ENCODE measurements at places on chromosomes 6 and 20.

- no peak for DNase-seq
Measured at GRCh38 chr20:64139199-64140060, 24.8 kb upstream of the MYT1 start.

DNA sequence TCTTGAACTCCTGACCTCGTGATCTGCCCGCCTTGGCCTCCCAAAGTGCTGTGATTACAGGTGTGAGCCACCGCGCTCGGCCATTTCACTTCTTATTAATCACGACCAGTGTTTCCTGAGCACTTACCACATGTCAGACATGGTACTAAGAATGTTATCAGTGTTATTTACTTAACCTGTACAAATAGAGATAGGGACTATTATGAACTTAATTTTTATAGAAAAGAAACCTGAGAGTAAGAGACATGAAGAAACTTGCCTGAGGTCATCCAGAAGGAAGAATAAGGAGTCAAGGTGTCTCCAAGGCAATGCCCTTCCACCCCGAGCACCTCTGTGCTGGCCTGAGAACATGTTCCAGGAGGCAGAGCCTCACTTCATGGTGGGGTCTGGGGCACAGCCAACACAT, 29.3 kb upstream of the EZR start:
- no peak for DNase-seq

DNA sequence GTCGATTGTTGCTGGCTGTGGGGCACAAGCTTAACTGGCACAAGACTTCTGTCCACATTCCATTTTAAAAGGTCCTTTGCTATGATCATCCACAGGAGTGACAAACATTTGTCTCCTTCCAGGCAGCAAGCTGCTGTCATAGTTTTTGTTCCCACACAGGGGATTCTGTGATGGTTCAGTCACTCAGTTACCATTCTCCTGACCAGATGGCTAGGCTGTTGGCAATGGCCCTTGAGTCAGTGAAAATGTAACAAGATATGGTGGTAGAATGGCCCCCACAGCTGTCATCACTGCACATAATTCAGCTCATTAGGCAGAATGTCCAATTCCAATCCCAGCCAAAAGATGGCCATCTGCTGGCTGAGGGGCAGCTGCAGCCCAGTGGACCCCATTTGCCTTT, 13.7 kb downstream of the BPIFA1 start:
- no peak for DNase-seq

GRCh38 chr6:47446669-47447330, 30.8 kb upstream of the CD2AP start:
- no peak for DNase-seq

GRCh38 chr6:21348504-21349195, 244.9 kb upstream of the SOX4 start:
- peak; percentile 76 for DNase-seq

DNA sequence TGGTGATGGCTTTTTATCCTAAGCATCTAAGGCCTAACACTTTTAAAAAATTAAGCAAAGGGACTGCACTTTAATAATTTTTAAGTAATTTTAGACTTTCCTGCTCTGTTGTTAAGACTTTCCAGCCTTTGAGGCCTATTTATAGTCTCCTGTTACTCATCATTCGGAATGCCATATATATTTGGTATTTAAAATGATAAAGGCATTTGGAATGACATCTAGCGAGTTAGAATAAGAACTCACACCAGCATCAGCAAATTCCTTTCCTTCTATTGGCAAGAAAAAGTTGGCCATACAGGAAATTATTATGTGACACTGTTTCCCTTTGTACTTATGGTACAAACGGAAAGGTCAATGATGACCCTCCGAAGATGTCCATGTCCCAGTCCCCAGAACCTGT, 88.1 kb upstream of the STMND1 start:
- peak; percentile 69 for DNase-seq

- no peak for DNase-seq
Measured at GRCh38 chr6:35258858-35259193, 709 bp upstream of the ZNF76 start.

DNA sequence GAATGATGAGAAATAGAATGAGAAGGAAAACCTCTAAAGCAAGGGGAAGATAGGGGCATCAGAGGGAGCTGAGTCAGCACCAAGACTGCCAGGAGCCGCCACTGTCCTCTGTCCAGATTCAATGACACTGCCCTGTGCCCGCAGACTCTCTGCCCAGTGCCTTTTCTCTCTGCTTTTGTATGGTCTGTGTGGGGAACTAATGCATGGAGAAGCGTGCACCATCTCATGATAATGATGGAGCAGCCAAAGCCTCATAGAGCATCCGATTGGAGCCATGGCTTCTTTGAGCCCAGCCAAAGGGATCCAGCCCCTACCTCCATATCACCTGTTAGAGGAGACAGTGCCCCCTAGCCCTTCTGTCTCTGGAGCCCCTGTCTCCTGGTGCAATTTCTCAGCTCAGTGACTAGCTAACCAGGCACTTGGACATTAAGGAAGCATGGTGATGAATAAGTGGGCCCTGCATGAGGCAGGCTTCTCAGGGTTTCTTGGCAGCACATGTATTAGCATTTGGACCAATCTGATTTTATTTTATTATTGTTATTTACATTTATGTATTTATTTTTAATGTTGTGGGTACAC, 6.5 kb upstream of the PFDN4 start:
- no peak for DNase-seq

DNA sequence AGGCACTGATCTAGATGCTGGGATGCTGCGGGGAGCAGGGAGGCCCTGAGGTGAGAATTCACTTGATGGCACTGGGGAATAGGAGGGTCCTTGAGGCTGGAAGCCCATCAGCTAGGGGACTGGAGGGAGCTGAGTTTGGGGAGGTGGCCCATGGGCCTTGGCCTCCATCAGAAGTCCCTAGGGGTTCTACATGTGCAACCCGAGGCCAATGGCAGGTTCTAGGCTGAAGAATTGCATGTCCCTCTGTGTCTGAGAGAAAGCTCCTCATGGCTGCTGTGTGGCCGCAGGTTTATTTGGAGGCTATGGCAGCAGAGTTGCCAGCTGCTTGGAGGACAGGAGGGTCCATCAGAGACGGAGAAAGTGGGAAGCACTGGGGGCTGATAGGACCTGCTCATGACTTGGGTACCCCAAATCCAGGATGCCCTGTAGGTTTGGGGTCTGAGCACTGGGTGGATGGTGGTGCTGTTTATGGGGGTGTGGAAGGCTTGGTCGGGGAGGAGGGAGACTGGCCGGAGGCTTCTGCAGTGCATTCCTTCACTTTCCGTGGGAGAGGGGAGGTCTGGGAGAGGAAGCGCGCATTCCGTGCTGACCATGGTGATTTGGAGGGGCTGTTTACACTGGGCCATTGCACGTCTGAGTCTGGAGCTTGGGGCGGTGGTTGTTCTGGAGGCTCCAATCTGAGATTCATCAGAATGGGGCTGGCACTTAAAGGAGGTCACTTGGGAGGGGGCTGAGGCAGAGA, 24.8 kb upstream of the PHACTR3 start:
- DNase-seq: no peak

DNA sequence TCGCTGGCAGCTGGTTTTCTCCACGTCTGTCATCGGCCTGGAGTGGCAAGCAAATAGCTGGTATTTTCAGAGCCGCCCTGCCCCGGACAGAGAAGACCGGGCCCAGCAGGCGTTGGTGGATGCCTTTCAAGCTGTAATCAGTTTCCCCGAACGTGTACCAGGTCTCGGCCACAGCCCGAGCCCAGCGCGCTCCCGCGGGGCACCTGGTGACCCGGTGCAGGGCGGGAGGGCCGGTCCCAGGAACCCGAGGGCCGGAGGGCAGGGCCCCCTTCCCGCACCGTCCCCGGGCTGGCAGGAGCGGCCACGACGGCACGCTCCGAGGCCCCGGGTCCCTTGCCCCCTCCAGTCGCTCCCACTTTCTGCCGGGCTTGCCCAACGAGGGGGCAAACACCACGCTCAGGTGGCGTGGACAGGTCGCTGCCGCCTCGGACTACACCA, 348 bp upstream of the PYGB start:
- no peak for DNase-seq

DNA sequence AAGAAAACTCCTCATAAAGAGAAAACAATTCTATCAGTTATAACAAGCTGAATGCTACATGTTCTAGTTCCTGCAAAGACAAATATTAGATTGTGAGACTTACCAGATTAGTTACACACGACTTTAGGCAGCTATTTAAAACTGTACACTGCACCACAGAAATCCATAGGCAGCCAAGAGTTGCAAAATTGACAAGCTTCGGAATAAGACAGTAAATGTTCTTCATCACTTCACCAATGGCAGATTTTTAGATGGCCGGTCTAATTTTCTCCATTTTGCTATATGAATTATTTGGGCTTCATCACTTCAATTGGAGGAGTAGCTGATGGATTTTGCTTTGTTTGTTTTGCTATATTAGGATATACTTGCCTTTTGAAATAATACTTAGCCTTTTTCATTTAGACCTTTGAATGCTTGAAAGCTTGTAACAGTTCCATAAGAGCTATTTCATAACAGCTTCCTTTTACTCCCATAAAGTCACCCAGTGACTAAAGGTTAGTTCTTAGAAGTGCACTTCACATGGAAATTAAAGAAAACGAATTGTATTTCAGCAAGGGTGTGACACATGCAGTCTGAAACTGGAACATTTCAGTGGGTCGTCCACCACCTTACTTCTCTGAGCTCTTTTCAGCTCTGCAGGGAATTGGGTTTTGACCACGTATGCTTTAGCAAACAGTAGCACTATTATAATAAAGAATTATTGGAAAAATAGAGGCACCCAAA, at the start of gene ROS1:
TSS of gene ROS1 (minus strand) at position 512 of the 723 bp plus-strand sequence. CDS start at position 226, 286 bp downstream.
- DNase-seq: peak; percentile 31

DNA sequence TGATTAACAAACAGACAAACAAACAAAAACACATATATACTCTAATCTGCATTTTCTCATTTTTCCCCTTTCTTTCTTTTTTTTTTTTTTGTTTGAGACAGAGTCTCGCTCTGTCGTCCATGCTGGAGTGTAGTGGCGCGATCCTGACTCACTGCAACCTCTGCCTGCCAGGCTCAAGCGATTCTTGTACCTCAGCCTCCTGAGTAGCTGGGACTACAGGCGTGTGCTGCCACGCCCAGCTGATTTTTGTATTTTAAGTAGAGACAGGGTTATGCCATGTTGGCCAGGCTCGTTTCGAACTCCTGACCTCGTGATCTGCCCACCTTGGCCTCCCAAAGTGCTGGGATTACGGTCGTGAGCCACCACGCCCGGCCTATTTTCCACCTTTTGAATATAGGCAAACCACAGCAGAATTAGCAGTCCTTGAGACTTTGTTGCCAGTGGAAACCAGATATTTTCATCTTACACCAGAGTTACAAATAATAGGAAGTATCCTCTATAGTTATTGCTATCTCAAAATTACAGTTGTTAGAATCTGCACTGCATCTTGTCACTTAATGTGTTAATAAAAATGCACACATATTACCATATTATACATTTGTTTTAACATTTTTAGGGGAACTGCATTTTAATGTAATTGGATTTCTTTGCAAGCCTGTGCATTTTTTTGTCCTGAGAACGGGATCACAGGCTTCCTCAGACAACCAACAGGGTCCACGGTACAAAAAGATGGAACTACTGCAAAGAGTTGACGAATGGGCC, 208.2 kb upstream of the ZNF217 start:
- DNase-seq: no peak

DNA sequence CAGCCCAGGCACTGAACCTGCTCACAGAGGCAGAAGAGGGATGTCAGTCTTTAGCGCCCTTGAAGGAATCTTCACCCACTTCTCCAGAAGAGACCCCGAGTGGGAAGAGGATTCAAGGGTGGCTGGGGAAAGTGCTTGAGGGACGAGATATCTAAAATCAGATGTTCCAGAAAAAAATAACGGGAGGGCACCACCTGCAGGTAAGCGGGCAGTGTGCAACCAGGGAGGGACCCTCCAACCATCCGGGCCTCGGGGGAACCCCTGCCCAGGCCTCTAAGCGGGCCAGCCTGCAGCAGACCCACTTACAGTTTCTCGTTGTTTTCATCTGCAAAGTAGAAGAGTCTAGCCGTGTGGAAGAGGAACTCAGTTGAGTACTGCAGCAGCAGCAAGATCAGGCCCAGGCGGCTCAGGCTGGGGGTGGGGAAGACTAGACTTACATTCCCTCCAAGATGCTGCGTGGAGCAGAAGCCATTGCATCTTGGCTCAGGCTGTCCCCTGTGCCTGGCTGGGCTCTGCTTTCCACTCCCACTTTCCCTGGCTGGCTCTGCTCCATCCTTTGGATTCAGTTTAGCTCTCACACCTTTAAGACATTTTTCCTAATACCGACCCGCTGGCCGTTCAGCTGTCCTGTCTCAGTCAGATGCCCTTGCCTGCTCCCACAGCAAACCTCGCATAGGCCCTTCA, 71.0 kb downstream of the TRAM2 start:
- no peak for DNase-seq

- no peak for DNase-seq
Measured at GRCh38 chr6:1070085-1070521, 241.8 kb upstream of the FOXQ1 start.

DNA sequence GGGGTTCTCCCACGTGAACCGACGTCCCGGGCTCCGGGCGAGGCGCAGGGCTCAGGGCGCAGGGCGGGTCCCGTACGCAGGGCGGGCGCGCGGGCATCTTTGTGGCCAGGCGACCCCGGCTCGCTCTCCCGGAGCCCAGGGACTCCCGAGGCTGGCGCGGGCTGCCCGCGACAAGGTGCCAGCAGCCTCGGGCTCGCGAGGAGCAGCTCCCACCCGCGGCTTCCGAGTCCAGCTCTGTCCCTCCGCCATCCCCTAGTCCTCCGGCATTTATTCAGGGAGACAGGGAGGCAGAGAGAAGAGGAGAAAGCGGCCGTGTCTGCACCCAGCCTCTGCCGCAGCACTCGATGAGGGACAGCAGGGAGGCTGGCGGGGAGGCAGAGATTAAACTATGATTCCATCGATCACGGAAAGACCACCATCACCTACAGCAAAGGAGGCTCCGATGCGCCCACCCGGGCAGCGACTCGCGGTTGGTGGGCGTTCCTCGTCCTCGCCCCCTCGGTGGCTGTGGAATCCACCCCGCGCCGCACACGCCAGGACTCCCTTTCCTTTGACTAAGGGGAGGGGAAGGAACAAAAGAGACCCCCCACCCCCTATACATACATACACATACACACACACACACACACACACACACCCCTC, 1.1 kb downstream of the RGS17 start:
- DNase-seq: peak; percentile 57

DNA sequence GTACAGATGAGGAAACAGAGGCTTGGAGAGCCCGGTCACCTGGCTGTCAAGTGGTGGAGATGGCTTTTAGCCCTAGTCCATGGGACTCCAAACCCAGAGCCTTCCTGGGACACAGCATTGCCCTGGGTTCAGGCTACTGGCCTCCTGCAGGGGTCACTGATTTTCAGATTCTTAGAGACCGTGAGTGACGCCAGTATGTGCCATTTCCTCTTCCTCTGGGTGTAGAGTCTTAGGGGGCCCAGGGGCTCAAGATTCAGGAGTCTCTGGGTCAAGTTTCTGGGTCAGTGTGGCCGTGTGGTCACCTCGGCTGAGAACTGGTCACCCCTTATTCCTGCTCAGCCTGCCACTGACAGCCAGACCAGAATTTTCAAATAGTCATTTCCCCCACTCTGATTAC, 574 bp downstream of the ARHGAP40 start:
- no peak for DNase-seq

- no peak for DNase-seq
Measured at GRCh38 chr6:49739423-49739822, 4.8 kb downstream of the CRISP3 start.
